Activated gamma-delta T cell treated with Interleukin-2 at 50 U/mL for 16 hours (primary cell): ENCODE measurements at places on chromosomes 3 and 15.

DNA sequence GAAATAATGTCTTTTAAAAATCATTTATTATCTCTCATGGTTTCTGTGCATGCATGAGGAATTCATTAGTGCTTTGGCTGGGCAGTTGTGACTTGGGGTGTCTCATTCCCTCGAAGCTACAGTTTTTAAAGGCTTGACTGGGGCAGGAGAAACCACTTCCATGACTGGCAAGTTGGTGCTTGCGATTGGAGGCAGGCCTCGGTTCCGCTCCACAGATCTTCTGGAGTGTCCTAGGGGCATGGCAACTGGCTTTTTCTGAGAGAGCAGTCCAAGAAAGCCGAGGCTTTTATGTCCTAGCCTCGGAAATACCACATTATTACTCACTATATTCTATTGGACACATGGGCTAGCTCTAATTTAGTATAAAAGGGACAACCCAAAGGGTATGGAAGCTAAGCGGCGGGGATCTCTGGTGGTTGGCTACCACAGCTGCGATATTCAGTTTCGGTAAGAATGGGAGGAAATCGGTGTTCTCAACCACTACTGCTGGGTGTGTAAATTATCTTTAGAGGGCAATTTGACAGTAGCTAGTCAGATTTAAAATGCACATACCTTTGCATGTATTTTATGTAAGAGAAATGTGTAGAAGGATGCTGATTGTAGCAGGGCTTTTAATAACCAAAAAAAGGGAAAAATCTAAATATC, 48.8 kb upstream of the TOP2B start:
- DNase-seq: no peak

- no peak for DNase-seq
Observed at GRCh38 chr15:70243686-70244540, 146.2 kb upstream of the TLE3 start.

DNA sequence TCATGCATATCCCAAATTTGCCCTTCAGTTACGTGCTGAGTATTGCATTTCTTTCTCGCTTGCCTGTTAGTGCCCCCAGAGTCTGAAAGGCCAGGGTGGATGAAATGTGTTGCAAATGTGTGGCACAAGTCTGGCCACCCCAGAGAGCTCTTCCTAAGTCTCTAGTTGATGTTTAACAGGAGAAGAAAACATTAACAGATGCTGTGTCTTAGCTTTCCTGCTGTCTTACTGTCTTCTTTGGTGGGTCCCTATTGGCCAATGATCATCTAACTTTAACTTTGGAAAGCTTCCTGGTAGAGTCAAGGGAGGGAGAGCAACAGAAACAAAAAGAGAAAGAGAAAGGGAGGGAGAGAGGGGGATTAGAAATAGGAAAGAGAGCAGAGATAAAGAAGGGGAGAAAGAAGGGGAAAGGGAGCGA, 76.7 kb upstream of the P3H2 start:
- no peak for DNase-seq

DNA sequence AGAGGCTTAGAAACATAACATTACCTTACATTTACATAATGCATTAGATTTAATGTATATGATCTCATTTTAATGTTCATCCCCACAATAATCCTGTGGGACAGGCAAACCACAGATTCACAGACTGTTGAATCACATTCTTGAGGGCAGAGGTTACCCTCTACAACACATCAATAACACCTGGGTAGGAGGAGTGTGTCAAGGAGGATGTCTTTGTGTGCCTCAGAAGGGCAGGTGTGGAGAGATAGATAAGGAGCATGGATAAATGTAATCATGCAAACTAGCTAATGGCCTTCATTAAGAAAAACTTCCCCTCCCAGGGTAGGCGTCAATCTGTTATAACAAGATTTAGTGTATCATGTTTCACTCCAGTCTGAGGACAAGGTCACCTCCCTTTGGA, 12.9 kb upstream of the MB21D2 start:
- no peak for DNase-seq

- no peak for DNase-seq
Observed at GRCh38 chr3:161770484-161771386, 274.1 kb downstream of the OTOL1 start.

- no peak for DNase-seq
Observed at GRCh38 chr3:72303926-72304325, 519.0 kb upstream of the PROK2 start.

GRCh38 chr3:69491975-69492374, 106.1 kb upstream of the FRMD4B start:
- no peak for DNase-seq

- DNase-seq: no peak
Observed at GRCh38 chr3:123141276-123141675, 60.5 kb upstream of the SEC22A start.

- no peak for DNase-seq
Observed at GRCh38 chr3:125386811-125387210, 11.7 kb upstream of the ZNF148 start.

GRCh38 chr15:60838206-60838605, 359.3 kb upstream of the ICE2 start:
- no peak for DNase-seq

DNA sequence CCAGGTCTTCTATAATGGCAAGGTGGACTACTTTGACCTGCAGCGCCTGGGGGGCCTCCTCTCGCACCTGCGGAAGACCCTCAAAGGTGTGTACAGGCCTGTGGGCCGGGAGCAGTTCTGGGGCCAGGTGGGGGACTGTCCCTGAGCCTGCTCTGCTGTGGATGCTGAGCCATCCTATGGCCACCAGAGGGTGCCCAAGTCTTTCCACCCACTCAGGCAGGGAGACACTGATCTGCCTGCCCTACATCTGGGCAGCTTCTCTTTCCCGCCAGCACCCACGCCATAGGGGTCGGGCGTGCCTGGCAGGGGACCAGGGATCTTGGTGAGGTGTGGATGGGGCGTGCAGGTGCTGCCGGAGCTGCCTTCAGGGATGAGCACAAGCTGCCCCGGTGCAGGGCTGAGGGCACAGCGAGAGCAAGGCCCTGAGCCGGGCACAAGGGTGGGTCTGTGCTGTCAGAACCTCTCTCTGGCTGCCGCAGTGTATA, 14.1 kb downstream of the RNF123 start:
- DNase-seq: peak; percentile 53

- no peak for DNase-seq
Observed at GRCh38 chr3:177688152-177688551, 490.9 kb upstream of the TBL1XR1 start.

DNA sequence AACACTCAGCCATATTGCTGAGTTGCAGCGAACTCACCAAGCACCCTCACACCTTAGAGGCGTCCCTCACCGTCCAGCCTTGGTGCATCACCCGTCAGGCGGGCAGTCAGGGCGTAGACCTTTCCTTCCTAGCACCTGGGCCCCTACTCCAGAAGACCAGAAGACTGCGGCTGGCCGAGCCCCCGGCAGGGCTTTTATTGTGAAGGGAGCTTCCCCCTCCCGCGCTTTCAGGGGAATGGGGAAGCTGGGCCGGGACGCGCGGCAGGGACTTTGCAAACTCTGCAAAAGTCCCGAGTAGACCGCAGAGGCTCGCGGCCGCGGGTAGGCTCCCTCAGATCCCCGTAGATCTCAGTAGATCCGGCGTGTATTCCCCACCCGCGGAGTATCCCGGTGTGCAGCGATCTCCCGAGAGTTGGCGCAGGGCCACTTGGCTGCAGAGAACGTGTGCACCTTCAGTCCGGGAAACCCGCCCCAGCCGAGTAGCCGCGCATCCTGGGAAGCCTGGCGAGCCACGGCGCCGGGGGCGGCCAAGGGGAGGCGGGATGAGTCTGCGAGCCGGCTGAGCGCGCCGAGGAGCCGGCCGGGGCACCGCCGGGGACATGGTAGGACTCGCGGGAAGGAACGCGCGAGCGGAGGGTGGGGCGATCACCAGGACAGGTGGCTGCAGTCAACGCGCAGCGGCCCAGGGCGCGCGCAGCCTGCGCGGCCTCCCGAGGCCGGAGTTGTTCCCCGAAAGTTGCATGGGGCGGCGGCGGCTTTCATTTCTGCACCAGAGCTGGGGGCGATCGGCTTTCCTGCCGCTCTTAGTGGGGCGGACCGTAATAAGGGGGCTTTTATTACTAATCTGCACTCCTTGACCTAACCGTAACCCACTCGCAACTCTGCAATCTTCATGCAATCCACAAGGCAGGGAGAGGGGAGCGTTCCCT, at the start of gene GASK1A:
TSS of gene GASK1A (plus strand) at position 268 of the 929 bp plus-strand sequence. CDS start at position 600, 332 bp downstream.
- DNase-seq: no peak

DNA sequence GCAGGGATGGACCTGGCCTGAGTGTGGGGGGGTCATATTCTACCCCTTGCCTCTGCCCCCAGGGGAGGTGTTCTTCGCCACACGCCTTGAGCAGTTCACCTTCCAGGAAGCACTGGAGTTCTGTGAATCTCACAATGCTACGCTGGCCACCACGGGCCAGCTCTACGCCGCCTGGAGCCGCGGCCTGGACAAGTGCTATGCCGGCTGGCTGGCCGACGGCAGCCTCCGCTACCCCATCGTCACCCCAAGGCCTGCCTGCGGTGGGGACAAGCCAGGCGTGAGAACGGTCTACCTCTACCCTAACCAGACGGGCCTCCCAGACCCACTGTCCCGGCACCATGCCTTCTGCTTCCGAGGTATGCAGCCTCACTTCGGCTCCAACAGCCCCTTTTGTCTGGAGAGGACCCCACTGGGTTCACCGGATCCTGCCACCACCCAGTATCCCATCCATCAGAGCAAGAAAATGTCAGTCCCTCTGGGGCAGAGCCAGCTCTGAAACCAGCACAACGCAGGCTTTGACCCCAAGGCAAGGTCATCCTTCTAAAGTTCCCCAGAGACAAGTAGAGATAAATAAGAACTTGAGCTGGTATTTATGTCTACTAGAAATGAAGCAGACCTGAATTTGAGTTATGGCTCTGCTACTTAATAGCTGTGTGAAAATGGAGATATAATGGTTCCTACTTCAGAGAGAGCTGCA, 45.8 kb downstream of the HAPLN3 start:
- DNase-seq: no peak

DNA sequence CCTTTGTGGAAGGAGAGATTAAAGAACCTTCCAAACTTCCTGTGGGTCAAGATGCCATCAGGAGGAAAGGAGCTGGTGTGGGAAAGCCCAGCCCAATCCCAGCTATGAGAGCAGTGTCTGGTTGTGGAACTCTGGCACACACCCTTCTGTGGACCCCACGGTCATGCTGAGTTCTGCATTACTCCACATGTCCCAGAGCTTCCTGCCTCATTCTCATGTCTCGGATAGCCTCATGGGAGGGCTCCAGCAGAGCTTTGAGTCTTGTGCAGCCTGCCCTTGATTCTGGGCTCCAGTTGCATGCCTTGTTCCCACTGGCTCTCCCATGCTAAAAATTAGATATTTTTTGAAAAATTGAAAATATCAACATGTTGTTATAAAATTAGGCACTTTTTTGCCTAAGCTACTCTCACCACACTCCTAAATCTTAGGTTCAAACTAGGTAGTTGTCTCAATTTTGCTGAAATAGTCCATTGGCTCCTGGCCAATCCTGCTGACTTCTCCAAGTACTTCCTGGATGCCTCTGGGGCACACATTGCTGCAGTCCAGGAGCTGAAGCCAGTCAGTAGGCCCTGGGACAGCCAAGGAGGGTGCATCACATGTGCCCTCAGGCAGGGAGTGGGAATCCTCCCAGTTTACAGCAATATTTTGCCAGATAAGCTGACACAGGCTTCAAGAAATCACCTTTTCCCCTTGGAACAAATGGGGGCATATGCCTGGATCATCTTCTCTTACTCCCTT, 144.3 kb downstream of the EEFSEC start:
- no peak for DNase-seq

- no peak for DNase-seq
Observed at GRCh38 chr3:158717576-158717975, 14.7 kb downstream of the RARRES1 start.
